ENCODE measurements at places on chromosomes 12 and 14. TPM values are rescaled to one million over a fixed set of nuclear protein-coding genes. Genes with fewer than 3 reads are reported as not detected.

The EPS8 gene
- total RNA-seq: 21.2 TPM

The ASB2 gene
- 156 TPM for total RNA-seq

The POTEM gene
- not detected for total RNA-seq

The ANO4 gene
- 0.30 TPM for total RNA-seq

The CLEC6A gene
- total RNA-seq: not detected

The CHGA gene
- not detected for total RNA-seq

The POTEG gene
- not detected for total RNA-seq

The ESR2 gene
- 0.38 TPM for total RNA-seq

GRCh38 chr12:10067942-10068341, 30.8 kb downstream of the CLEC1A start:
- no peak for DNase-seq

- DNase-seq: no peak
Observed at GRCh38 chr12:120066341-120066740, 50.2 kb downstream of the RAB35 start.

DNA sequence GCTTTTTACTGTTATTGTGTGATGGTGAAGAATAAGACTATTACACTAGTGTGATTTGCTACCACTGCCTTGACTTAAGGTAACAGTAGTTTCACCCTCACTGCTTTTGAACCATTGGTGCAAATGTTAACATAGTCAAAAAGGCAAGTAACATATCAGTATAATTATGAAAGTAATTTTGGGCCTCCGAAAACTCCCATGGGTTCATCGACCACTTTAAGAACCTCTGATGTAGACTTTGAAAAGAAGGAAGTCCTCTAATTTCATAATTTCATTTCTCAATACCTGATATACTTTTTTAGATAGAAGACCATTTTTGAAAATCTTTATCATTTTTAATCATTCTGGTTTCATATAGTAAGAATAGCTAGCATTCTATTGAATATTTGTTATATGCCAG, 57.7 kb downstream of the ETNK1 start:
- DNase-seq: no peak

DNA sequence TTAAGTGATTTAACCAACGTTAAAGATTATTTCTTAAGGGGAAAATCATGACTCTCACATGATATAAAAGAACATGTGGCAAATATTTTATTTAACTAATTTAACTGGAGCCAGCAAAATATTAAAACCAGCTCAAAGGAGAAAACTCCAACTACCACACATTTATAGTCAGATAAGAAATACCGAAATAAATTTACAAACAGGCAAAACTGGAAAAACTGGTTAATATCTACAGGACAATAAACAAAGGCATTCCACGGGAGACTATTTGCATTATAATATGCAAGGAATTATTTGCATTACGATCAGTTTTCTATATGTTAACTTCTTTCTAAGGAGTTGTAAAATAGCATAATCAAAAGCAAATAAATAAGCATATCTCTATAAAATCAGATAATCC, 13.8 kb upstream of the BCL2L14 start:
- DNase-seq: no peak

DNA sequence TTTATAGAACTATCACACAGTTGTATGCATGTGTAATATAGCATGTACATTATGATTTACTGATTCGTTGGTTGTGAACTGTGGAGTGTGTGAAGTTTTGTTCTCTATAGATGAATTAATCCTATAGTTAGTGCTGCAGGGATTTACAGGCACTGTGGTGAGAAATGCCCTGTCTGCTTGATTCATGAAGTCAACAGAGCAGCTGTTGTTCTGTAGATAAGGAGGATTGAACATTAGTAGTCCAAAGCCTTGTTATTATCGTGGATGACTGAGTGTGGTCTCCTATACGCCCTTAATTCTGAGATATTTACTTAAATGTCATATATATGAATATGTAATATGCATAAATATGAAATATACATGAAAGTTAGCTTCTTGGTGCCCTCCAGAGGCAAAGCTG, 98.3 kb downstream of the DNAH10 start:
- DNase-seq: no peak

DNA sequence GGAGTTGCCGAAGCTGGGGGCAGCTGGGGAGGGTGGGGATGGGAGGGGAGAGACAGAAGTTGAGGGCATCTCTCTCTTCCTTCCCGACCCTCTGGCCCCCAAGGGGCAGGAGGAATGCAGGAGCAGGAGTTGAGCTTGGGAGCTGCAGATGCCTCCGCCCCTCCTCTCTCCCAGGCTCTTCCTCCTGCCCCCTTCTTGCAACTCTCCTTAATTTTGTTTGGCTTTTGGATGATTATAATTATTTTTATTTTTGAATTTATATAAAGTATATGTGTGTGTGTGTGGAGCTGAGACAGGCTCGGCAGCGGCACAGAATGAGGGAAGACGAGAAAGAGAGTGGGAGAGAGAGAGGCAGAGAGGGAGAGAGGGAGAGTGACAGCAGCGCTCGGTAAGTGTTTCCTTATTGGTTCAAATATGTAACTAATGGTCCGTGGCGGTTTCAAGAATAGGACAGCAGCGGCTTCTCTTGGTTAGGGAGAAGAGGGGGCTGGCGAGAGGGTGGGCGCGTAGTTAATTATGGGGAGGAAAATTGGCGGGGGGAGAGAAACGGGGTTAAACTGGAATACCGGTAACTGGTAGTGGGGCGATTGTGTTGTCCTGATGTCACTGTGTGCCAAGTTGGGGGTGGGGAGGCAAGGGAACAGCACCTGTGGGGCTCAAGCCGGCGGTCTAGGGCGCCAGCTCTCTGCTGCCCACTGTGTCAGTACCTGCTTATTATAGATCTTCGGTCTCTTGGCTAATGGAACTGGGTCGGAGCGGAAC, 8.4 kb downstream of the HOXC8 start:
- DNase-seq: no peak

DNA sequence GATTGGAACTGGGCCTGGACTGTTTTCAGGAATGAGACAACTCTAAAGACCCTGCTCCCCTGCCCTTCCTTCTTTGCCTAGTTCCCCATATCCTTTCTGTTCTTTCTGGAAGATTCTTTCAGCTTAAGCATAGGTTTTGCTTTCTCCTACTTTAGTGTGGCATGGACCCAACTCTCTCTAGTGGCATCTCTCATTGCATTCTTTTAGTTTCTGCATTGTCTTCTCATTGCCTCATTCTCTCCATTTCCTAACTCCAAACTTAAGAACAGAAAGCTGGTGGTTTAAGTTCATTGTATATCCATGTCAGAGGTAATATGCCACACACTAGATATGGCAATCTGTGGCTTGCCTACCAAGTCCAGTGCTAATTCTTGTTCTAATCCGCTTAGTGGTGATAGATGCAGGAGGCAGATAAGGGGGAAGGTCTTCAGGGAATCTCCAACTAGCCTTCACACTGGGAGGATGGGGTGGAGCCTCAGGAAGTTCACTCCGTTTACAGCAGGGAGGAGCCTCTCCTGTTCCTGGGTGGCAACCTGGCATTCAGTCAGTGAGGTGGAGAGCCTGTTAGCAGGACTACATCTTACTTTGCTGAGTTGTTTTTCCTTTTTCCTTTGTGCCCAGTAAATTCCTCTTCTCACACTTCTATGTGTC, 165.1 kb upstream of the LMNTD1 start:
- DNase-seq: no peak

- no peak for DNase-seq
Observed at GRCh38 chr12:93657071-93657470, 20.1 kb upstream of the CRADD start.

- no peak for DNase-seq
Observed at GRCh38 chr12:5976196-5976595, 31.1 kb upstream of the ANO2 start.

GRCh38 chr12:95440401-95440800, 33.6 kb upstream of the METAP2 start:
- DNase-seq: no peak

DNA sequence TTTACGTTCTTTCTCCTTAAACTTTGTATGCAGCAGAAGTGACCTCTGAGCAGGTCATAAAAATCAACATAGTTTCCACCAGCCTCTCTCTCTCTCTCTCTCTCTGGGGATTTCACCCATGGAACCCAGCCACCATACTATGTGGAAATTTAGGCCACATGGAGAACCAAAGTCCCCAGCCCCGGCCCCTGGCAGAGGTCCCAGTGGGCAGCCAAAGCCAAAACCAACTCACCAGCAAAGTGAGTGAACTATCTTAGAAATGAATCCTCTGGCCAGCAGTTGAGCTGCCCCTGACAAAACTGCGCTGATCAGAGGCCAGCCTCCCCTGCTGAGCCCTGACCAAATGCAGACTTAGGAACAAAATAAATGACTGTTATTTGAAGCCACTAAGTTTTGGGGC, 9.2 kb downstream of the DUSP6 start:
- DNase-seq: no peak

DNA sequence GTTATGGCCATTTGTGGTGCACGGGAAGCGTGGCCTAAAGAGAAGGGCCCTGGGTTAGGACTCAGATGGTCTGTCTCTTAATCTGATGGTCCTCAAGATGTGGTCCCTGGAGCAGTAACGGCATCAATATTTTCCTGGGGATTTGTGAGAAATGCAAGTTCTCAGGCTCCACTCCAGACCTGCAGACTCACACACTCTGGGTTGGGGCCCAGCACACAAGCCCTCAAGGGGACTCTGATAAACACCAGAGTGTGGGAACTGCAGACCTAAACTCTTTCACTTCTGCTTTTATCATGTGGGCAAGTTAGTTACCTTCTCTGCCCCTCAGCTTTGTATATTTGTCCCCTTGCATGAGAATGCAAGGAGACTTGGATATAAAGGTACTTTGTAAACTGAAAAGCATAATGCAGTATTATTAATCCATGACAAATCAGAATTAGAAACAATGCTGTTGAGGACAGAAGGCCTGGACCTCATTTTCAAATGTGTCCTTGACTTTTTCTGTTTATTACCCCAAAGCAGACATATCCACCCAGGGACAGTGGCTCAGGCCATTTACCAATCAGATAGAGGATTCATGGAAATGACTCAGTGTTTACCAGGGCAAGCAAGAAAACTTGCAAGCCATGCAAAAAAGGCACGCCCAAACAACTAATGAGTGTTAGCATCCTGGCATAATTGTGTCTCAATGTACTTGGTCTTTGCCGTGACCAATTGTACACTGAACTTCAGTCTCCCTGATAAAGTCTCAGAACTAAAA, 157.0 kb downstream of the ASCL1 start:
- DNase-seq: no peak

DNA sequence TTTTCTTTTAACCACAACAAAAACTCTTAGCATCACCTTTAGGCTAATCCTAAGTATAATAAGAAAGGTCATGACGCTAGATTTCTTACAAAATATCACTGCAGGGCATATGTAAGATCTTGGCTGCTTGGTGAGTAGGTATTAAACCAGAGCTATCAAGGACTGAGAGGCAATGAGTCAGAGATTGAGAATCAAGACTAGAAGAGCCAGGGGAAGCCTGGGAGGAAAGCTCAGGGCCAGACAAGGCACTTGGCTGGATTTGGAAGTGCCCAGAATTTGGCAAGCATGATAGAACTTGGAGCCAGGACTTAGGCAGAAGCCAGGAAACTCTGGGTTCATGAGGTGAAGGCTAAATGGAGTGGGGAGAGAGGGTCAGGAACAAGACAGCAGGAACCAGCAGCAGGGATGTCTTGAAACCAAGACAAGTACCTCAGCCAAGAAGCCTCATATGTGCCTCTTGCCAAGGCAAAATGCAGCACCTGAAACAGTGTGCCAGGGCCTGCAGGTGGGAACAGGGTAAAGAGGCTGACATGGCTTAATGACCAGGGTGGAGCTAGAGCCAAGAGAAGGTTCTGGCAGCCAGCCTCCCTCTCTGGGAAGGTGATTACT, 49.9 kb downstream of the PTHLH start:
- no peak for DNase-seq

GRCh38 chr14:102523200-102523568, 13.6 kb upstream of the ANKRD9 start:
- DNase-seq: no peak

- DNase-seq: no peak
Observed at GRCh38 chr14:103131580-103131979, 8.3 kb downstream of the TNFAIP2 start.

DNA sequence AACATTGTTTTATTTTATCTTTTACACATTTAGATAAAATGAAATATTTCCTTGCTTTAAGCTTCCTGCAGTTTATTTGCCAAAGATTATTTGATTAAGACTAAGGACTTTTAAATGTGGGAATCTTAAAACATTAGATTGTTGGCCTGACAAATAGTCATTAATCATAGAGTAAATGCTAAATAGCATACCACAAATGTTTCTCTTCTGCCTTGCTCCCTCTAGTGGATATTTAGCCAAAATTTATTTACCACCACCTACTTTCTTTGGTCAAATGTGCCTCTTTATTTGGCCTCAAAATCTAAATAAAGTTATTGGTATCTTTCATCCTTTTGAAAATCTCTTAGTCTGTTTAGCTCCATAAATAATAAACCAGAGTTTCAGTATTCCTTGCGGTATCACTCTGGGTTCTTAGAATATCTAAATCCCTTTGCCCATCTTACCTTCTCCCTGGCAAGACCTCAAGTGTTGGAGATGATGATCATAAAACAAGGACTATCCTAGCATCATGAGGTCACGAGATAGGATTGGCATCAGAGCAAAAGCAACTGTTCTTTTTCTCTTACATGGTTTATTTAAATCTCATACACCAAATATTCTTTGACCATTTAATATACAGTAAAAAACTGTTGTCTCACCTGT, 150.6 kb upstream of the AEBP2 start:
- DNase-seq: no peak

- DNase-seq: no peak
Observed at GRCh38 chr12:132222096-132222807, 78.0 kb downstream of the NOC4L start.

GRCh38 chr14:23162005-23162404, 21.5 kb downstream of the SLC7A8 start:
- no peak for DNase-seq

- no peak for DNase-seq
Observed at GRCh38 chr12:16385782-16386646, 38.6 kb downstream of the MGST1 start.

GRCh38 chr12:69908203-69908602, 83.2 kb downstream of the MYRFL start:
- no peak for DNase-seq

- no peak for DNase-seq
Observed at GRCh38 chr12:25251769-25252168, 1.0 kb upstream of the KRAS start.

GRCh38 chr14:50352584-50352983, 40.5 kb downstream of the DMAC2L start:
- DNase-seq: no peak

- DNase-seq: peak; percentile 76
Observed at GRCh38 chr12:122836027-122836921, 1.0 kb downstream of the HIP1R start.

DNA sequence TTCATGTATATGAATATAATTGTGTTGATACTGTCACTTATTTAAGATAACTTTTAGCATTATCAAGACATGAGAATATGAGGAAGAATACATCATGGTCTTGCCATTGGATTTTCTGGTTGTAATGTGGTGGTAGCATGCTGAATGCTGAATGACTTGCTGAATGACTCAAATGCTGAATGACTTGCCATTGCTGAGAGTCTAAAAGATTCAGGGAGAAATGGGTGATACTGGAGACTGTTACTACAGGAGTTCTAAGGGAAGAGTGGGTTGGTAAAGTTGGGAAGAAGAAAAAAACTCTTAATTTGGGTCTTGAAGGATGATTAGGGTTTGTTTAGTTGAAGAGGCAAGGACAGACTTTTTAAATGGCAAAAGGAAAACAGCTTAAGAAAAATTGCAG, 72.1 kb upstream of the MANSC4 start:
- no peak for DNase-seq

GRCh38 chr14:30971586-30971985, 53.9 kb upstream of the AP4S1 start:
- DNase-seq: no peak
